ENCODE measurements at places on chromosomes 6 and 20.
A peak's percentile ranks its signal among the peaks of the same experiment; 100 is the strongest.

DNA sequence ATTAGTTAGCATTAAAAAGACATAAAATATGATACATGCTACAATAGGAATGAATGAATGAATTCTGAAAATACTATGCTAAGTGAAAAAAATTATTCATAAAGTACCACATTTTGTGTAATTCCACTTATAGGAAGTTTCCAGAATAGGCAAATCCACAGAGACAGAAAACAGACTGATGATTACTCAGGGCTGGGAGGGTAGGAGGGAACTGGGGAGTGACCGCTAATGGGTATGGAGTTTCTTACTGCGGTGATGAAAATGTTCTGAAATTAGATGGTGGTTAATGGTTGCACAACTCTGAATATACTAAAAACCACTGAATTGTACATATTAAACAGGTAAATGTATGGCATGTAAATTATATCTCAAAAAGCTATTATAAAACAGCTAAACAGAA, 22.6 kb downstream of the FERMT1 start:
- no peak for DNase-seq

DNA sequence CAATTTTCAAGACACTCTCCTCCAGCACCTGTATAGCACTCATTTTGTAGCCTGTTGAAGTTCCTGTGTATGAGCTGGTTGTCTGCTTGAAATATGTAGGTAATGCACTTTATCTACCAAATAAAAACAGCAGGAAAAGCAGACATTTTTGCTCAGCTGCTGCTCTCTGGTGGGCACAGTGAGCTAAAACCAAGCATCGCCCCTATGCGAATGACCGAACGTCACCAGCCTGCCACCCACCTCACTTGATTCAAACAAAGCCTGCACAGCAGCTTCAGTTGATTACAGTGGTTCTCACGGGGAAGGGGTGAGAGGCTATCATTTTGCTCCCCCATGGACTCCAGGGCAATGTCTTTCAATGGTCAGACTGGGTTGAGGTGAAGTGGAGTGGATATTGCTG, 185.7 kb downstream of the SASH1 start:
- no peak for DNase-seq

DNA sequence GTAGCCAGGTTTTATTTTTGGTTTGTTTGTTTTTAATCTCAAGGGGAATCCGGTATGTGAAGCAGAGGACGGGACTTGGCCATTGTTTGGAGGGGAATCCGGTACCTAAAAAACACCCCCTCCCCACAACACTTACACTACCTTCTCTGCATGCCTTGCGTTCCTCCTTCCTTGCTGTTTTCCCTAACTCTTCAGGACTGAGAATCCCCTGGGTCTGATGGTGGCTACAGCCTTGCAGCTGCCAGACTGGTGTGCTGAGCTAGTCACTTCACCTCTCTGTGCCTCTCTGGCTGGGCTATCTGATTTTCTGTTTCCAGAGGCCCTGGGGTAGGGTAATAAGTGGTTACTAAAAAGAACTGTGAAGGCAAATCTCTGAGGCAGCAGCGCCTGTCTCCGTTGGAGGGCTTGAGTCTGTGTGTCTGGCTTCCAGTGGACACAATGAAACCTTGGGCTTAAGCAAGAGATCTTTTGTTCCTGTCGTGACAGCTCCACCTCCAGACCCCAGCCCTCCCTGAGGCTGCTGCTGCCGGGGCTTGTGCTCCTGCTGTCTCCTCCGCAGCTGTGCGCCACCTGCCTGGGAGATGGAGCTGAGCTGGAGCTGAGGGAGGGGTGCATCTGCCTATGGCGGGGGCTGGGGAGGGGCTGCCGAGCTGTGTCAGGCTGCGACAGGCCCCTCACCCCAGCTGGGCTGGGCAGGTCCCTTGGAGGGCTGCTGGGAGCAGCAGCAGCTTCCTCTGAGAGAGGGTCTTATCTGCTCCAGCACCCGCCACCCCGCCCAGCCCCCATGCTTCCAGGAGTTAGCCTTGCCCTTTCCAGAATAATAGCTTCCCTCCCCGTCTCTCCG, 65.8 kb upstream of the CCDC167 start:
- DNase-seq, result no peak

DNA sequence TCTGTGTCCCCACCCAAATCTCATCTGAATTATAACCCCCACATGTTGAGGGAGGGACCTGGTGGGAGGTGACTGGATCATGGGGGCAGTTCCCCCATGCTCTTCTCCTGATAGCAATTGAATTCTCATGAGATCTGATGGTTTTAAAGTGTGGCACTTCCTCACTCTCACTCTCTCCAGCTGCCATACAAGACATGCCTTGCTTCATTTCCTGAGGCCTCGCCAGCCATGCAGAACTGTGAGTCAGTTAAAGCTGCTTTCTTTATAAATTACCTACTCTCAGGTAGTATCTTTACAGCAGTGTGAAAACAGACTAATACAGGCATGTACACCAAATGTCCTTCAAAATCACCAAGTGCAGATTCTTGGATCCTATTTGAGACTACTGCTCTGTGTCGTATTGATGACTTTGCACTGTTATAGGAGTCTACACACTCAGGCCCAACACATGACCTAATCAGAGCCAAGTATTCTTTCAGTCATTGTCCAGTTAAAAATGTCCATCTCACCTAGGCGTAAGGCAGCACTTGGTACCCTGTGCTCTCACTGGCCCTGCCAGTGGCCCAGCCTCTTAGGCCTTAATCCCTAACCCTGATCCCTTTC, 52.8 kb upstream of the UST start:
- DNase-seq, result no peak

GRCh38 chr6:87945181-87945580, 102.5 kb upstream of the SPACA1 start:
- no peak for DNase-seq

DNA sequence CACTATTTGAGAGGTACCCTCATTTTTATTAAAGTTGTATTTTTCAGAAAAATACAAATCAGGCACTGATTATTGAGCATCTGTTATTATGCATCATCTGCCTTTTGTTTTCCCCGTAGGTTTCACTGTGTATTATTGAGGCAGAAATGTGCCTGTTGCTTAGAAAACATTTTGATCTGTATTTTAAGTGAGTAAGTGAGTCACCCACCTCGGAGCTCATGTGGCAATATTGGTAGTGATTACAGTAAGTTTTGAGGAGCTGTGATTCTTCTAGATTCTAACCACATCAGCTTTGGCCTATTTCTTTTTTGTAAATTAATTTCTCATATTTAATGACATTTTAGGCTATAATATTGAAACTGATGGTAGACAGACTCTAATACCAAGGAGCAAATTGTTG, 59.6 kb upstream of the LAMP5 start:
- peak; percentile 3 for DNase-seq

DNA sequence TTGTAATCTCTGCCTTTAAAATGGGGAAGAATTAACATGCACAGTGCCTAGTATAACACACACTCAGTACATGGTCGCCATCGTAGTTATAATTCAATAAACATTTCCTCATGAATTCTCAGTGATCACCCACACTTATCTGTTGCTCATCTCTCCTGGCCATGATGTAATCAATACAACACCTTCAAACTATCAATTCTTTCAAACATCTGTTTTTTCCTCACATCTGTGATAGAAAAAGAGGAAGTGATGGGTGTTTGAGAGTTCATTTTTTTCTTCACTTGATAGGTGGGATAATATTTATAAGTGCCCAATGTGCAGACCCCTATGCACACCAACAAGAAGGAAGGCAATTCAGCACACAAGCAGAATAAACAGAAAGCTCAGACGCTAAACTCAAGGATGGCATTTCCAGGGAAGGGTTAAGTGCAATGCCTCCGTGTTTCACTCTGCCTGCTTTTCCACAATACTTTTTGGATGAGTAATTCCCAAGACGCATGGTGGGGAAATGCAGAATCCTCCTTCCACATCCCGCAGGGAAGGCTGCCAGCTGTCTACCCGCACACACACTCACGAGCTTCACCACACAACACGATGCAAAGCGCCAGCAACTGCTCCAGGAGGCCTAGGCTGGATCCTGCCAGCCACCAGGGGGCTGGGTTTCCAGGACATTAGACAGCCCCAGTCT, 100.3 kb downstream of the GMPR start:
- DNase-seq, result peak; percentile 99

DNA sequence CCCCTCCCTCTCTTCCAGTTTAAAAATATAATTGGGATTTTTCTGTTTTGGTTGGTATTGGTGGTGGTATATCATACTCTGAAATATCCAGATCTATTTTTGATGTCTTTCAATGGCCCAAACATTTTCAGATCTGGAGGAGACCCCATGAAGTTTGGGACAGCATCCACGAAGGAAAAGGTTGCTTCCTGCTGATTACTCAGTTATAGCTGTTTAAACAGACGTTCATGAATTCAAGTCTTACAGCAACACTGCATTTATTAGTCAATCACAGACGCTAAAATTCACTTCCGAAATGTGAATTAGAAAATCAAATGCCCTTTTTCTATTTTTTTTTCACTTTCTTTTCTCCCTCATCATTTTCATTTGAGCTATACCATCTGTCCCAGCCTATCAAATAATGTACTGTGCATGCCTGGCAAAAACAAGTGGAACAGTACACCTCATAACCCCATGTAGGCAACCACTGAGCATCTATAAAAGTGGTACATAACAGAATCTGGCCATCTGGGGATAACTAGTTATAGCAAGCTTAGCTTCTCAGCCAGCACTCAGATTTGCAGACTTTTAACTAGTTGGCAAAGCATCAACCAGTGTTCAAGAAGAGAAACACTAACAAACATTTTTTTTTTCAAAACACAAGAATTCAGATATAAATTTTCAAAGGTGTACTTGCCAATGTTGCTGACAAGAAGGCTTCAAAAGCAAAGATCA, 124.5 kb downstream of the HIVEP2 start:
- DNase-seq, result no peak

GRCh38 chr6:170403451-170403850, 96.9 kb downstream of the FAM120B start:
- peak; percentile 81 for DNase-seq

DNA sequence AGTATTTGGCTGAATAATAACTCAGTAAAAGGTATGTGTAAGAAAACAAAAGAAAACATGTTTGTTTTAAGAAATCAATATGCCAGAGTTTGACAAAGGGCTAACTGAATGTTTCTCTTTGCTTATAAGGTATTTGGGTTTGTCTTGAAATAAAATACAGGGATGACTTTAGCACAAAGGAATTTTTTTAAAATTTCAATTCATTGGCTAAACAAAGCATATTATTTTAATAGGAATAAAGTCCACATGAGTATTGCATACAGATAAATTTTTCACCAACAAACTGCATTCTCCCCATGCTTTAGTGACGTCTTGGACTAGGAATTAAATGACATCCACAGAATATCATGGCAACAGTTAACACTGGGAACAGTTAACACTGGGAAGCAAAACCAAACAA, 480.0 kb upstream of the JAG1 start:
- DNase-seq, result no peak

DNA sequence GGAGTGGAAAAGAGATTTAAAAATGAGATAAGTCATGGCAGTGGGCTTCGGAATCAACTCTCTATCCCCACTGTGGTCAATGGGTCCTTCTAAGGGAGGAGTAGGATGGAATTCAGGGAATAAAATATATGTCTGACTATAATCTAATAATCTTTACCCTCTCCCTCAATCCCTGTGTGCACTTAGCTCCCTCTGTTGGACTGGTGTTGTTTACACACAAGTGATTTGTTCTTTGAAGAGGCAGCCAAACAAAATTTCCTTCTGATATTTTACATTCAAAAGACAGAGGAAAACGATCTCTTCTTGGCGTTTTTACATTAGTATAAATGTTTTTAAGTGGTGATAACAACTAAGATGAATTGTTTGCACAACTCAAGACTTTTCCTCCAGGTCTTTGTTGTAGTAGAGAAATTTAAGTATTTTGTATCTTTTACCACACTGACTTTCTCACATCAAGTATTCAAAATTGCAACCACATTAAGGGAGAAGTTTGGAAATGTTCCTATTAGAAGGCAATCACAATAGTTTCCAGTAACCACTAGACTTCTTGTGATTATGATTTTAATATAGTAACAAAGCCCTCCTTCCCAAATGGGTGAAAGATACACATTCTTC, 317.8 kb downstream of the CENPW start:
- peak; percentile 38 for DNase-seq

DNA sequence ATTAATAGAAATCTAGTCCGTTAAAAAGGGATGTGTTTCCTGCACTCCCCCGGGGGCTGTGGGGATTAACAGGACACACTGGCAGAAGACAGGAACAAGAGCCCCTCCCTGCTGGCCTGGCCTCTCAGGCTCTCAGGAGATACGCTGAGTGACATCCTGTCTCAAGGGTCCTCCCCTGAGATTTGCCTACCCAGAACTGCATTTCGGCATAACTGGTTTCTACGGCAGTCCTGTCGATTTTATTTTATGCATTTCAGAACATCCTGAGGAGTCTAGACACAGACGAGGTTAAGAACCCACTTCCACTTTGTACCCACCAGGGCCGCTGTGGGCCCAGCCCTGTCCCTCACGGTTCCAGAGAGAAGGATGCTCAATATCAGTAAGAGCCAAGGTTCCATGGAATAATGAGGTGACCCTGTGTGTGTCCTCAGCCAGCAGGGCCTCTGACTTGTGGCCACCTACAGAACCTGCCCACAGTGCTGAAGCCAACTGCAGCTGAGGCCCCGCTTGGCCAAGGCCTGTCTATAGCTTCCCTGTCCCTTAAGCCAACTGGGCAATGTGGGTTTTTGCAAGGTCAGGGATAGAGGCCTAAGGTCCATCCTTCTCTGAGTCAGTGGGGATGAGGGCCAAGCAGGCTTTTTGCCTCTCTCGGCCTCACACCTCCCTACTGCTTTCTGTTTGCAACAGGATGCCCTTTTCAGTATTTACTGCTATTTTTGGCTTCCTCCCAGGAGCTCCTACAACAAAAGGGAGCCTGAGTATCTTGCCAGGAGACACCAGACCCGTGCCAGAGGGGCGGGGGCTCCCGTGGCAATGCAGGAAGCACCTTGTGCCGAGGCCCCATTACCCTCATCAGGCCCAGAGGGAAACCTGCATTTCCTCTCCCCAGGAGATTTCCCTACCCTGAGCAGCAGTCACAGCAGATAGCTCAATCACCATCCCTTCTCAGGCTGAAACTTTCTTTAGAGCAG, 14.7 kb downstream of the UQCC2 start:
- peak; percentile 36 for DNase-seq
